ENCODE measurements at places on chromosomes 6 and 20.

DNA sequence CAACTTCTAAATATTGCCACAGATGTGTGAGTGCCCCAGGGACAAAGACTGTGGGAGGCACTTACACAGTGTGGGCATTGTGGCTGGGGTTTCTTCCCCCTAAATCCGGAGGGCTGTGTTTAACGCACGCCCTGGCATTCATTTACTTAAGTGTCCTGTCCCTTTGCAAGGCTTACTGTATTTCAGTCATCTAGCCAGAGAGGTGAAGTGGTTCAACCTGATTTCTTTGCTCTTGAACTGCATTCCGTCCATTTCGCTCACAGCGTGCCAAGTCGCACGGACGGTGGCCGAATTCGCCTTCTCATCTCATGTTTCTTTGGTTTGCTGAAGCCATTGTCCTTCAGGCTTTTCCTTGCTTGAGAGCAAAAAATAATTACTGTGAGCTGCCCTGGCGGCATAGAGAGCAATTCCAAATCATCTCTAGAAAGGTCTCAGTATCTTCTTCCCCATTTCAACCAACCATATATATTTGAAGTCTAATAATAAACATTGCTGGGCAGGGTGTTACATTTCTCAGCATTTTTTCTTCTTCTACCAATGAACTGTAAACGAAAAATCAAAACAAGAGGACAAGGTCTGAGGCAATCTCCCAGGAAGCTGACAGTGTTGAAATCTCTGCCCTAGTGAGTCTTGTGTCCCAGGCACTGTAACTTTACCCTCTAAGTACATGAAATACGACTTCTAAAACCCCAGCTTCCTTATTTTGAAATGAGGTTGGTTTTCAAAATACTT lies 16.9 kb downstream of the SYTL3 start:
- DNase-seq: no peak

- DNase-seq: no peak
Observed at GRCh38 chr6:115899730-115900282, 160.9 kb downstream of the FRK start.

GRCh38 chr6:5583528-5583927 lies 322.2 kb downstream of the FARS2 start:
- DNase-seq: no peak

- no peak for DNase-seq
Observed at GRCh38 chr20:49433333-49433732, 49.1 kb downstream of the KCNB1 start.

DNA sequence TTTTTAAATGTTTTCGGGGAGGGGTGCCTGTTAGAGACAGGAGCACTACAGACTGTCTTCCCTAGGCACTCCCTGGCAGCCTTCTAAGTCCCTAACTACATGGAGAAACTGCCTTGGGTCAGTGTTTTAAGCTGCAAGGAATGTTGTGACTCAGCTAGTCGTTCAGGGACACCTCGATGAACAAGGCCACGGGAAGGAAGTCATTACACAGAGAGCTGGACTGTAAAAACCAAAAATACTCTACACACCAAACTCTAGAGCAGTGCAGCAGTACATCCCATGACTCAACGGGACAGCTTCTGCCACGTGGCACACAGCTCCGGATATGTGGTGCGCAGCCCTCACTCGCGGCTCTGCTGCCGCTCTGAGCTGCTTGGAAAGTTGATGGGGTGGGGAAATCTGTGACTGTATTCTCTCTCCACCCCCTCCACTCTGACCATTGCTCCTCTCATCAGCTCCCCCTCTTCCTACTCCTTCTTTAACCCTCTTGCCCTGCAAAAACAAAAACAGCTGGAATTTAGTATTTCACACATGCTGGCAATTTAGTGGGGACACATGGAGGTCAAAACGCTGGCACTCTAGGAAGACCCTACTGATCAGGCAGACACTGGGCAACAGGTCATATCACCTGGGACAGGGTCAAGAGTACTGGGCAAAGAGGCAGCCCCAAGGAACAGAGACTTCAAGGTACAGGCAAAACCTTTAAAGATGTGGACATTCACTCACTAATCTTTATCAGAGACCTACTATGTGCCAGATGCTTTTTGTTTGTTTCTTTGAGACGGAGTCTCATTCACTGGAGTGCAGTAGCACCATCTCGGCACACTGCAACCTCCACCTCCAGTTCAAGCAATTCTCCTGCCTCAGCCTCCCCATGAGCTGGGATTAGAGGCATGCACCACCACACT lies 10.9 kb upstream of the LPIN3 start:
- DNase-seq: peak; percentile 52

DNA sequence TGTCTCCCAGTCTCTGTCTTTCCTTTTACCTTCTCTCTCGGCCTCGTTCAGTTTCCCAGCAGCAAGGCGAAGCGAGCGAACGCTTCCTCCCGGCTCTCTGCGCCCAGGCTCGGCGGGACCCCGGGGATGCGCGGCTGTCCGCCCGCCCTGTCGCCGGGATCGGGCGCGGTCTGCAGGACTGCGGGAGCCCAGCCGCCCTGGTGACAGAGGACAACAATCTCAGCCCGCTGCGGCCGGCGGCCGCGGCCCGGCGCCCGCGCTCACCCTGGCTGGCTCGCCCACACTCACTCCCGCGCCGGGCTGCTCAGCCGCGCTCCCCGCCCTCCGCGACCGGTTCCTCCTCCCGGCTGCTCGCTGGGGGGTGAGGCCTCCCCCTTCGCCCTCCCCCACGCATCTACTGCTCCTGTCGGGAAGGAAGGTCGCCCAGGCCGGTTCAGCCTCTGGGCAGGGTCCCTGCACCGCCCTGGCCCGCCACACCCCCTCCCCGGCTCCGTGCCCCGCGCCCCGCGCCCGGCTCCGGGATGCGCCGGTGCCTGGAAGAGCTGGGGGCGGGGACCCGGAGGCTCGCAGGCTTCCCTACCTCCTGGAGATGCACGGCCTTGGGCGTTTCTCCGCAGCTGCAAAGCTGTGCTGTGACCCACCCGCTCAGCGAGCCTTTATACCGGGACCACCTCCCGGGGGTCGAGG lies 410 bp downstream of the SYNE1 start:
- no peak for DNase-seq

DNA sequence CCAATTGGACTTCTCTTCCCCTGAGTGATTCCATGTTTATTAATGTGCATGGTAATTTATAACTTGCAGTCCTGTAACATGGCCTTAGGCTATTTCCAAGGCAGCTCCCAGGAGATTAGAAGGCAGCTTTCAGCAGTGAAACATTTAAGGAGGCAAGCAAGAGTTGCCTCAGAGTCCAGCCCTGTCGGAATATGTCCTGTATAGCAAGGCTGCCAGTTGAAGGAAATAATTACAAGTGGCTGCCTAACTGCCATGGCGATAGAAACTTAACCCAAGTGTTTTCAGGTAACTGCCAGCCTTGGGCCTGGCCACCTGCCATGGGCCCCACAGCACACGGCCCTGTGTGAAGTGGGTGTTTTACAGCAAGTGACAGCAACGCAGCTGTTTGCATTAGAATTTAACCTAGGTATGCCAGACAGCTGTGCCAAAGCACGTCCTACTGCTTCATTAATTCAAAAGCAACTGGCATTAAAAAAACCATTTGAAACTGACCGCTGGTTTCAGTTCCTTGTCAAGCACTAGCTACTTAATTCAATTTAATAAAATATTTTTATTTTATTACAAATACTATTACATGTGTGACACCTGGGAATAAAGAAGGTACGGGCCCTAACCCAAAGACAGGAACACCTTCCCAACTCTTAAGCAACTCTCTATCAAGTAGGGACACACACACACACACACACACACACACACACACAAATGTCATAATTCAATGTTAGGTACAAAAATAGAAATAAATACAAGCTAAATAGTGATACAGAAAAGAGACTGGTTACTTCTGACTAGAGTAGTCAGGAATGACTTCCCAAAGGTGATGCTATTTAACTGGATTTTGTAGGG lies 151.8 kb upstream of the HEY2 start:
- DNase-seq: no peak

Data from stimulated activated CD8-positive, alpha-beta memory T cell treated with anti-CD3 and anti-CD28 coated beads, Interleukin-2, amount 100 ng/mL, for 48 hours (primary cell).